ENCODE measurements at places on chromosomes 5 and 9.
A peak's percentile ranks its signal among the peaks of the same experiment; 100 is the strongest.

- DNase-seq: no peak
These were observed 206.1 kb upstream of the ZNF608 start for GRCh38 chr5:124952566-124952965.

DNA sequence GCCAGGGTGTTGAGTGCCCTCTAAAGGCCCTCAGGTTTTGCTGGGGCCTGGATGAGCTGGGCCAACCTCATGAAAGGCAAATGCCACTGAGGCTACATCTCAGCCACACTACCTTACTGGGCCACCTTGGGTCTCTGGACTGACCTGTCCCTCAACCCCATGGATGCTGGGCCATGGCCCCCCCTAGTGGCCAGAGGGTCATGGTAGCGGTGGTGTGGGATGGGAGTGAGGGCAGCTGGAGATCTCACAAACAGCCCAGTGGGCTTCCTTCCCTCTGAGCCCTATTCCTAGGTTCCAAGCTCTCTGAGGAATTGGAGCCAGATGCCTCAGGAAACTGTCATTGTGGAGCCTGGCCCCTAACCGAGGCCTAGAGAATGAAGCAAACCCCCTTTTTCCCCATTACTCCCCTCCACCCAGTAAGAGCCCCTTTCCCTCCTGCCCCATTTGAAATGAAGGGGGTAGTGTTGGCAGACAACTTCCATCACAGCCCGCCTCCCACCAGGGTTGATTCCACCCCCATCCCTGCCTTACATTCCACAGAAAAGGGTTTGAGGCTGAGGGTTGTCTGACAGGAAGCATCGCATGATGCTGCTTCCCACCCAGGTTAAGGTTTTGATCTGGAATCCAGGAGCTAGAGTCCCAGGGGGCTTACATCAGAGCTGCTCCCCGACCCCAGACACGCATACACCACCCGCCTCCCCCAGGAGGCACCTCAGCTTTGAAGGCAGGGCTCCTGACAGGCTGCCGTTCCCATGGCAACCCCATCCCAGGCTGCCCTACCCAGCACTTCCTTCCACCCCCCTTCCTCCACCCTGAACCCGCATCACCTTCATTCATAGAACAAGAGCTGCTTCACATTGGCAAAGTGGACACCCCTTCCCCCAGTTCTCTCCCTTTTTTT lies 63.9 kb downstream of the PCDH1 start:
- peak; percentile 17 for DNase-seq

DNA sequence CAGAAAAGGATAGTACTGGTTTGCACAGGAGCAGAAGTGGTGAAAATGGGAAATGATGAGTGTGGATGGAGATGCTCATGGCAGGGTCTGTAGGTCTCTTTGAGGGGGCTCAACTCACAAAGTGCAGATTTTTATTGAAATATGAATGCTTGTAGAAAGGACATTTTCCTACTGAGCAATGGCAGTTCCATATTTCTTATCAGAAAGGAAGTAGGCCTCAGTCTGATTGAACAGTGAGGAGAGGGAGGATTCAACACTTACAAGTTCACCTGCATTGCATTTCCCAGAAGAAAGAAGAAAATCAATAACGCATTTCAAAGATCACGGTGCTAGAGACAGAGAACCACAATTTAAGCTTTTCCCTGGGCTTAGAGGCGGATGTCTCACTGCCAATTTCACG lies 49.2 kb downstream of the ANXA2R start:
- DNase-seq: no peak

DNA sequence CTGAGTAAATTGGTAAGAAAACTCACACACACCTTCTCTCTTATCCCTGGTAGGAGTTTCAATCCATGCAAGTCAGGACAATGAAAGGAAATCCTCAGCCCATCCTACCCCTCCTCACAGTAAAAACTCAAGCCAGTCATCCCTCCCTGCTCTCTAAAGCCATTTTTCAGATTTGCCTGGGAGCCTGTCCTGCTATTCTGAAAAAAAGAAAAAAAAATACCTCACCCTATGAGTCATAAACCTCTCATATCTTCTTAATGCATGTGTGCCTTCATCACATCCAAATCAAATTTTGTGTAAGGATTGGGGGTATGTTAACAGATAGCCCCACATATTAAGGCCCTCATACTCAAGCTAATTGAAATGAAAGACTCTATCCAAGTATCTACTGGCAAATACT lies 14.1 kb downstream of the UGT3A2 start:
- no peak for DNase-seq

DNA sequence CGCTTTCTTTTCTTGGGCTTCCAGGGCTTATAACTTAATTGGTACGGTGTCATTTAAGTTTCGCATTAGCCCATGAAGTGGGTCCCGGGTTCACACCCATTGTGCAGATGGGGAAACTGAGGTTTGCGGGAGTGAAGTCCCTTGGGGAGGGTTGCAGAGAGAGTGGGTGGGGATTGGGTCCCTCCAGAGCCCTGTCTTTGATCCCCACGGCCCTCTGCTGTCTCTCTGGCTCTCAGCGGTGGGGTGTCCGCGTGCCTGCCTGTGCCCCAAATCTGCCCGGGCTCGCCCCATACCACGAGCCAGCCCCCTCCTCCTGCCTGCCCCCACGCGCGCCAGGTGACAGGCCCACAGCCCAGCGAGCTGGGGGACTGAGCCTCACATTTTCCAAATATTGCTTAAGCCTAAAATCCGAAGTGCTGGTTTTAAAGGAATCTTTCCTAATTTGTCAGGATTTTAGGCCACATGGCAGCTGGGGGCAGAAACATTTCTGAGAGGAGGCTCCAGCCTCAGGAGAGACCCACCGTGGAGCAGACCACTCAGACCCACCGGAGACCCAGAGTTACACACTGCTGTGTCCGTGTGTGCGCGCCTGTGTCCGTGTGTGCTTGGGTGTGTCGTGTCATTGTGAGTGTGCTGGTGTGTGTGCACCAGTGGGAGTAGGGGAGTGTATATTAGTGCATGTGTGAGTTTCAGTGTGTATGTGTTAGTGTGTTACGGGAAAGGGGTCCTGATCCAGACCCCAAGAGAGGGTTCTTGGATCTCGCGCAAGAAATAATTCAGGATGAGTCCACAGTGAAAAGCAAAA lies 159.5 kb upstream of the IER5L start:
- no peak for DNase-seq

DNA sequence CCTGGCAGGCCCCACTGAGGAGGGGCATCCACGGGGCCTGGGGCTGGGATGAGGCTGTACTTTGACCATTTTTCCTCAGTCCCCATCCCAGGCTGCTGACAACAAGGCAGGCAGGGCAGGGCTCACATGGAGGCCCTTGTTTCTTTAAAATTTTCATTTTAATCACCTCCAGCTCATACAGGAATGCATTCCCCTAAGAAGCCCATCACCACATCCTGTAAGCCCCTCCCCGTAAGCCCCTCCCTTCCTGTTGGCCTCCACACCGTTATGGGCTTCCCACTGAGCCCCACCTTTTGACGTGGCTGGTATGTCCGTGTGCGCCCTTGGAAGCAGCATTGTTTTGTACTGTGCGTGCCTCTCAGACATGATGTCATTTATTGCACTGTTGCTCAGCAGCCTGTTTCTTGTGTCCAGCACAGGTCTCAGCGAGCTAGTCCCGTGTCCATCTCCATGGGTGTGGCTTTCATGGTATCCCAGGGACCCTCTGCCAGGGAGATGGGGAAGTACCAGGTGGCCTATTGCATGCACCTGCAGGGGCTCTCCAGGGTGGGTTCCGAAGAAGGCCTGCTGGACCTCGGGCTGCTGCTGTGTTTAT lies 22.4 kb downstream of the PHF2 start:
- no peak for DNase-seq

DNA sequence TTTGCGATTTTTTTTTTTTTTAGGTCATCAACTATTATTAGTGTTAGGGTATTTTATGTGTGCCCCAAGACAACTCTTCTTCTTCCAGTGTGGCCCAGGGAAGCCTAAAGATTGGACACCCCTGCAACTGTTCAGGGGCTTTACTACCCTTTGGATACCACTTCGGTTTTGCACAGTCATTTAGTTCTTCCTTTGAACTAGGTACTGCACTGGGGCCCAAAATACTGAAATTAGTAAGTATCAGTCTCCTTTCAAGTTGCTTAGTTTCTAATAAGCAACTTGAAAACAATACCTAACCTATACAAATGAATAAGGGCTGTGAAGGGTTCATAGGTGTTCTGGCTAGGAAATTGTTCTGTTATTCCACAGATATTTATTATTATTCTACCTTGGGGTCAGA lies 45.3 kb downstream of the CWC27 start:
- DNase-seq: no peak
